ENCODE measurements at places on chromosomes 3 and 15. TPM values are rescaled to one million over a fixed set of nuclear protein-coding genes. Genes with fewer than 3 reads are reported as not detected.

FBXO40 gene
- not detected for total RNA-seq

DNA sequence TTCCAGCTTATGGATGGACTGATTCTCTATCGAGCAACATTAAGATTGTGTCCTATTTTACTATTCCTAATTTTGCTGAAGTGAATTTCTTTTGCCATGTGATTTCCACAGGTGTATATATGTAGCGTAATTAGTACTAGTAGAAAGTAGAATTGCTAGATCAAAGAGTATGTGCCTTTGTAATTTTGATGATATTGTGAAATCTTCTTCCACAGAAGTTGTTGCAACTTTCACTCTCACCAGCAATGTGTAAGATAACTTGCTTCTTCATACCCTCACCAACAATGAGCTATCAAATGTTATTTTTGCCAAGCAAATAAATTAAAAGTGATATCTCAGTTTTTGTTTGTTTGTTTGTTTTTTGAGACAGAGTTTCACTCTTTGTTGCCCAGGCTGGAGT is 5.4 kb downstream of the PGBD4 start:
- H3K36me3 ChIP-seq, result no peaks in the 10 kb centered on the region
- H3K27me3 ChIP-seq, result no peaks in the 10 kb centered on the region
- no peak for DNase-seq
- no peak overlapping the region for H3K4me3 ChIP-seq
- peaks cover 5% of the 10 kb centered on the region for H3K4me1 ChIP-seq

HAPLN3 gene
- 1.6 TPM for total RNA-seq

DNA sequence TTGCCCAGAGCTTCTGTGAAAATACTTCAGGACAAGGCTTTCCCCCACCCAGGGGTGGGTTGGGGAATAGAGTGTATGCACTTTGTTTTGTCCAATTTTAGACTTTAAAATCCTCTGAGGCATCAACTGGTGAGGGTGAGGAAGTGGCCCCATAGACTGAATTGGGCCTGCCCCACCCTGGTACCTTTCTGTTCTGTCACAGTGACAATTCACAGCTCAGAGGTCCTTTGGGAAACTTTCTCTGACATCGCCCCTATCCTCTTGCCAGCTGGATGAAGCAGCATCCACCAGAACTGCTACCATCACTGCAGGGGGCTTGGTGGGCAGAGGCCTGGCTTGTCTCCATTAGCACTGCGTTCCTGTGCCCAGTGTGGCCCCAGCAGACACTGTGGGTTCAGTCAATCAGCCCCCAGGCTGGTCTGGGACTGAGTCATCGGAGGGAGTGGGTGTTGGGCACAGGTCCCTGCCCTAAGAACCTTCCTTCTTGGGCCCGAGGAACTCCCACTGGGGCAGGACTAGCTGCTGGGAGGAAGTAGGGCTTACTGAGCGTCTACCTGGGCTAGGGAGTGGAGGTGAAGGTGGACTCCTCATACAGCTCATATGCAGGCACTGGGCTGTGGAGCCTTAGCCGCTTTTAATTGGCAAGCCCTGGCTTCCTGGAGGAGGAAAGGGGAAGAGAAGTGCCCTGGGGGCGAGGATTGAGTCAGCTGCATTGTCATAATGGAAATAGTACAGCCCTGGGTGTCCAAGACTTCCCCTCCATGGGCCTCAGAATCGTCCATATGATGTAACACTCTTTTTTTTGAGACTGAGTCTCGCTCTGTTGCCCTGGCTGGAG is 1.5 kb upstream of the PPM1M start:
- no peaks in the 10 kb centered on the region for H3K36me3 ChIP-seq
- H3K27me3 ChIP-seq, result no peaks in the 10 kb centered on the region
- H3K27ac ChIP-seq, result peak overlapping the region; percentile 86
- H3K4me1 ChIP-seq, result peaks cover 34% of the 10 kb centered on the region
- no peak overlapping the region for H3K4me3 ChIP-seq

ITIH1 gene
- total RNA-seq, result not detected

GRCh38 chr15:65409036-65409631 is 13.6 kb downstream of the IGDCC4 start:
- no peaks in the 10 kb centered on the region for H3K4me1 ChIP-seq
- H3K27ac ChIP-seq, result no peak overlapping the region
- no peak for DNase-seq
- no peaks in the 10 kb centered on the region for H3K27me3 ChIP-seq
- H3K36me3 ChIP-seq, result no peaks in the 10 kb centered on the region

DNA sequence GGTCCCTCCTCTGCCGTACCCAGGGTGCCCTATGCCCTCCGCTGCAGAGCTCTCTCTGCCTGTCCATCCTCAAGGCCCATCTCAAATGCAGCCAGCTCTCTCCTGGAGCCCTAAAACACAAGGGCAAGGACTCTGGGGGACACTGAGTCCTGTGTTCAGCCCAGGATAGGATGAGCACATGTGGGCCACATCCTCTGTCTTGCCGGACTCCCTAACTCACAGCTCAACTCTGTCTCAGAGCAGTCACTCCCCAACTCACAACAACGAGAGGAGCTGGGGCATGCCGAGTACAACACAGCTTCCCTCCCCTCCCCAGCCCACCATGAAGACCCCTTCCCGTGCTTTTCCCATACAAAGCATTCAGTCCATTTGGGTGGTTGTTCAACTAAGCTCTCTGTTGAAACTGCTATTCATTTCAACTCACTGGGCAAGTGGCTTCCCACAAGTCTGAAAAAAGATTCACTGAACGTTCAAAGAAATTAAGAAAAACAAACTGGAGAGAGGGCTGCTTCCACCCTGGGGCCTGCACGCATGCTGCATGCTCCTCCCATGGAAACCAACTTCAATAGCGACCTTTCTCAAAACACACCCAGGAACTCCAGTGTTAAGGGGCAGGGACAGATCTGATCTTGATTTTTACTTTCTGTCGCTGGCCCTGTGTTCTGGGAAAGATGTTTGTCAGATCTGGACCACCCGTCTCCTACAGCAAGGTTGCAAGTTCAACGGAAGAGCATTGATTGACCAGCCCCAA is 124.3 kb upstream of the IGF1R start:
- peaks cover 17% of the 10 kb centered on the region for H3K4me1 ChIP-seq
- no peaks in the 10 kb centered on the region for H3K27me3 ChIP-seq
- DNase-seq, result no peak

DNA sequence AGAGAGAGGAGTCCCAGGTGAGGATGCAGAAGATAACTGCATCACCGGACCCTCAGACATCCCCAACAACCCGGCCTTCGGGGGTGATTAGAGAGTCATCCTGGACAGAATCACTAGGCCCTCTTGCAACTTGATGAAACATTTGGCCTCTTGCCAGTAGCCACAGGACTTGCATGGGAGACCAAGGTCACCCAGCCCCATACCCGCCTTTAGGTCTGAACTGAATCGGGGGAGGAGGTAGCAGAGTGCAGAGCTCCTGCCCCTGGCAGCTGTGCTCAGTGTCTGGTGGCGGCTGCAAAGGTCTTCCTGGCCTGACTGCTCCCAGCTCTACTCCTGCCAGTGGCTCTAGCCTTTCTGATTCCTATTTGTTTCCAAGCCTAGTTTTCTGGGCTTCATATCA is 12.4 kb downstream of the PIF1 start:
- H3K27ac ChIP-seq, result no peak overlapping the region
- H3K4me1 ChIP-seq, result peaks cover 26% of the 10 kb centered on the region
- DNase-seq, result no peak
- H3K36me3 ChIP-seq, result no peaks in the 10 kb centered on the region

TLR9 gene
- 0.54 TPM for total RNA-seq

- no peak overlapping the region for H3K27ac ChIP-seq
- H3K4me3 ChIP-seq, result no peak overlapping the region
- no peaks in the 10 kb centered on the region for H3K36me3 ChIP-seq
- H3K4me1 ChIP-seq, result no peaks in the 10 kb centered on the region
- H3K27me3 ChIP-seq, result no peaks in the 10 kb centered on the region
Observed at GRCh38 chr3:82409842-82410241, 648.4 kb upstream of the GBE1 start.

DNA sequence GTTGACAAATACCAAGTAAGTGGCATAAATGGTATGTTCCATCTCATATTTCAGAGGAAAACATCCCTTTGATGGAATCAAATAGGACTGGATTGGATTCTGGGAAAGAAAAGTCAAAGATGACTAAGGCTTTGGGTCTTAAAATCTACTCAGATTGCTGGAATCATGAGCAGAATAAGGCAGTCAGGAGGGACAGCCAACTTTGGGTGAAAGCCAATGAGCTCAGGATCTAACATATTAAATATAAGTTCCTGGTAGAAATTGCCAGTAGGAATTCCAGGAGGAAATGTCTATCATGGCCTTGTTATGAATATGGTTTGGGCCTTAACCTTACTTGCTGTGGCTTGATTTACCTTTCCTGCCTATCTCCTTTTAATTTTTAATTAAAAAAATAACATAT is 55.3 kb downstream of the ISL2 start:
- no peak for DNase-seq
- no peak overlapping the region for H3K4me3 ChIP-seq
- no peaks in the 10 kb centered on the region for H3K36me3 ChIP-seq
- no peaks in the 10 kb centered on the region for H3K4me1 ChIP-seq
- H3K27me3 ChIP-seq, result no peaks in the 10 kb centered on the region

PRSS50 gene
- not detected for total RNA-seq

GRCh38 chr15:65579762-65580161 is 31.2 kb downstream of the INTS14 start:
- H3K4me1 ChIP-seq, result no peaks in the 10 kb centered on the region
- no peak overlapping the region for H3K27ac ChIP-seq
- peaks cover 33% of the 10 kb centered on the region for H3K36me3 ChIP-seq
- DNase-seq, result no peak

DNA sequence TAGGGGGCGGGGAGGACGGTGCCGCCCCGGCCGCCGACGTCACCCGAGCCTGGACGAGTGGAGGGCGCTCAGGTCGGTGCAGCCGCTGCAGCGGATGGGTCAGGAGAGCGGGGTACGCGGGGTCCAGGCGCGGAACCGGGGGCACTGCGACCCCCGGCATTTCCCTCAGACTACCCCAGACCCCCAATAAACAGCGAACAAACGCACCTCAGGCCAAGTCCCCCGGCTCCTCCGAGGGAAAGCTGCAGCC is 78.9 kb downstream of the IQSEC1 start:
- H3K27ac ChIP-seq, result peak overlapping the region; percentile 92
- H3K4me3 ChIP-seq, result peak overlapping the region; percentile 99
- H3K4me1 ChIP-seq, result peaks cover 8% of the 10 kb centered on the region
- DNase-seq, result peak; percentile 83
- no peaks in the 10 kb centered on the region for H3K36me3 ChIP-seq

DNA sequence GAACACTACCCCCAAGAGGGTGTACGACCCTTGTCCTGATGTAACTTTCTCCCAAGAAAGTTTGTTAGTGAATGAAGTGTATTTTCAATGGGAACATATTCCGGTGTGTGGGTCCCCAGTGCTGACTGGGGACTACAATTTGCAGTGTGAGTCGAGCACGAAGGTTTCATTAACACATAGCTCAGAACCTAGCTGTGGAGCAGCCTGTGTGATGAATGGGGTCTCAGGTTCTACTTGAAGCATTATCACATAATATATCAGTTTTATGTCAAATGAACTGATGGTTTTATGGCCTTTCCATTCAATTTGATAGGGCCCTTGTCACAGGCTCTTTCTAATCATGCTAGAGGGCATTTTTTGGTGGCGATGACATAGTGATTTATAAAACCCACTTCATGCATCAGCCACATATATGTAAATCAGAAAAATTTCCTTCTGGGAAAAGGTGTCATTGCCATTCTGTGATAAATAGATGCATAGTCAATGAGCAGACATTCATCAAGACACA is 44.1 kb downstream of the RETNLB start:
- no peaks in the 10 kb centered on the region for H3K4me1 ChIP-seq
- H3K27me3 ChIP-seq, result no peaks in the 10 kb centered on the region
- H3K4me3 ChIP-seq, result no peak overlapping the region
- no peak for DNase-seq

POTEB2 gene
- not detected for total RNA-seq

DNA sequence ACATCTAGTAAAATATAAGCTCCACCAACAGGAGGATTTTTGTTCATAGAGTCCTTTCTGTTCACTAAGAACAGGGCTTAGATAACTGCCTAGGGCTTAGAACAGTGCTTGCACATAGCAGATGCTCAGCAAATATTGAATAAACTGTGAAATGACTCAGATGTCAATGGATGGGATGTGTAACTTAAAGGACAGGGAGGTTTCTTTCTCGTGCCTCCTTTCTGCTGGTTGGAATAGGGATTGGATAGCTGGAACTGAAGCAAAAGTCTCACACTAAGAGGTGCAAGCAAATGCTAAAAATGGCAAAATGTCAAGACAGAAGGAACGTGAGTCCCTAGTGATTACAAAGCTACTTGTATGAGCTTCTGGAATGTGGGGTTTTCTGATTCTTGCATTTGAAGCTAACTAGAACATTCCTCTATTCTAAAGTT is 392.8 kb upstream of the WNT5A start:
- H3K27ac ChIP-seq, result no peak overlapping the region
- no peak for DNase-seq
- H3K27me3 ChIP-seq, result no peaks in the 10 kb centered on the region
- no peaks in the 10 kb centered on the region for H3K4me1 ChIP-seq
- H3K4me3 ChIP-seq, result no peak overlapping the region

SAMMSON gene
- total RNA-seq, result not detected

- H3K4me3 ChIP-seq, result no peak overlapping the region
- H3K4me1 ChIP-seq, result no peaks in the 10 kb centered on the region
- no peak overlapping the region for H3K27ac ChIP-seq
- H3K36me3 ChIP-seq, result no peaks in the 10 kb centered on the region
- no peaks in the 10 kb centered on the region for H3K27me3 ChIP-seq
- DNase-seq, result no peak
Observed at GRCh38 chr3:160378331-160379109, 20.5 kb downstream of the IFT80 start.

CCDC13 gene
- total RNA-seq, result 1.8 TPM

SLC38A3 gene
- 0.28 TPM for total RNA-seq

GRCh38 chr15:54520616-54521015 is 542.4 kb downstream of the UNC13C start:
- no peaks in the 10 kb centered on the region for H3K27me3 ChIP-seq
- no peak for DNase-seq
- no peak overlapping the region for H3K4me3 ChIP-seq
- no peaks in the 10 kb centered on the region for H3K36me3 ChIP-seq
- no peaks in the 10 kb centered on the region for H3K4me1 ChIP-seq
- no peak overlapping the region for H3K27ac ChIP-seq

GRCh38 chr15:34802803-34803750 is 7.7 kb upstream of the ACTC1 start:
- no peak overlapping the region for H3K27ac ChIP-seq
- H3K27me3 ChIP-seq, result no peaks in the 10 kb centered on the region
- no peaks in the 10 kb centered on the region for H3K36me3 ChIP-seq
- DNase-seq, result no peak
- H3K4me3 ChIP-seq, result no peak overlapping the region

TMEM212 gene
- not detected for total RNA-seq

DNA sequence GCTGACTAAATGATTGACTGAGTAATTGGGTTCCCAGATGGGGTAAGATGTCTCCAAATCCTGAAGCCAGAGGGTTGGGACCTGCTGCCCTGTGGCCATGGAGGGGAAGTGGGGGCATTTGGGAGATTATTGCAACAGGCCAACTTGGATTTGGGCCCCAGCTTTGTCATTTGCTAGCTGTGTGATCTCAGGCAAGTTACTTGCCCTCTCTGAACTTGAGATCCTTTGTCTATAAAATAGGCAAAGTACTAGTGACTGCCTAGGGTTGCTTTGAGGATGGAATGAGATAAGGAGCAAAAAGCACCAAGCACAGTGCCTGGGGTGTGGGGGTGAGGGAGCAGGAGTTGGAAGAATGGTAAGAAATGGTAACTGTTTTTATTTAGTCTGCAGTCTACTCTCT is 4.4 kb upstream of the INSYN1 start:
- no peak for DNase-seq
- peaks cover 8% of the 10 kb centered on the region for H3K4me1 ChIP-seq
- peaks cover 1% of the 10 kb centered on the region for H3K27me3 ChIP-seq
- H3K36me3 ChIP-seq, result no peaks in the 10 kb centered on the region

- DNase-seq, result no peak
- H3K27ac ChIP-seq, result no peak overlapping the region
- no peak overlapping the region for H3K4me3 ChIP-seq
- H3K36me3 ChIP-seq, result no peaks in the 10 kb centered on the region
- H3K4me1 ChIP-seq, result no peaks in the 10 kb centered on the region
Observed at GRCh38 chr3:42250761-42251160, 15.2 kb downstream of the CCK start.

GOLGB1 gene
- total RNA-seq, result 52.4 TPM

Data from sigmoid colon (tissue), 7 donors.